Stimulated activated CD8-positive, alpha-beta memory T cell treated with anti-CD3 and anti-CD28 coated beads, Interleukin-7, amount 100 ng/mL, for 1 hour (primary cell): ENCODE measurements at places on chromosomes 2 and 18.

- DNase-seq, result no peak
Observed at GRCh38 chr2:224333726-224334482, 68.0 kb downstream of the FAM124B start.

DNA sequence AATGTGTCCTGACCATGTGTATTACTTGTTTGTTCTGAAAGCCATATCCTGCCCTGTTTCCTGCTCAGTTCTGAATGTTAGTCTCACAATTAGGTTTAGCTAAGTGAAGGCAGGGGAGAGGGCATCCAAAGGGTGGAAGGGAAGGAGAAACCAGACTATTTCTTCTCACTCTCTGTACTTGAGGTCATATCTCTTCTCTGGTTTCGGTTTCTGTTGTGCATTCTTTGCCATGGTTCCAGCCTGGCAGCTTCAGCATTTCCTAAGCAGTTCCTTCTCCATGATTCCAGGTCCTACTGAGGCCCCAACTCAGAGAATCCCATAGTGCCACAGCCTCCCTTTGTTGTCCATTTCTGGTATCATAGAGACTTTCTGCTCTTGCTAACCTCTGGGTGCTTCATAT, 40.3 kb upstream of the HNMT start:
- no peak for DNase-seq

- no peak for DNase-seq
Observed at GRCh38 chr2:154762638-154763037, 64.1 kb downstream of the KCNJ3 start.

GRCh38 chr2:147405651-147406050, 439.2 kb upstream of the ACVR2A start:
- DNase-seq, result no peak
